ENCODE measurements at places on chromosomes 1 and 21. TPM values are rescaled to one million over a fixed set of nuclear protein-coding genes. Genes with fewer than 3 reads are reported as not detected.

The HSD3B2 gene
- total RNA-seq: not detected

The PIGR gene
- not detected for total RNA-seq

The HSD11B1 gene
- not detected for total RNA-seq

The C1orf141 gene
- not detected for total RNA-seq

The COL11A1 gene
- 2.0 TPM for total RNA-seq

The ODR4 gene
- 15.0 TPM for total RNA-seq

The OR6K3 gene
- not detected for total RNA-seq

The MATN1 gene
- total RNA-seq: 0.15 TPM

The XCL2 gene
- not detected for total RNA-seq

The HSPA6 gene
- 2.4 TPM for total RNA-seq

The SAMD11 gene
- 37.1 TPM for total RNA-seq

The STUM gene
- not detected for total RNA-seq

The PLA2G2D gene
- not detected for total RNA-seq

The KCNJ10 gene
- total RNA-seq: not detected

The DDI2 gene
- total RNA-seq: 9.3 TPM

The PKP1 gene
- 0.05 TPM for total RNA-seq

The U2AF1 gene
- total RNA-seq: 52.1 TPM

The OR2M3 gene
- not detected for total RNA-seq

The CR1 gene
- not detected for total RNA-seq

The USP21 gene
- total RNA-seq: 27.5 TPM

The LCA5L gene
- 1.6 TPM for total RNA-seq

The TAS1R1 gene
- total RNA-seq: not detected

The CRYAA gene
- not detected for total RNA-seq

The LHX8 gene
- total RNA-seq: 1.2 TPM

The CLDN14 gene
- total RNA-seq: not detected

The TRPM2 gene
- 7.0 TPM for total RNA-seq

The RXFP4 gene
- 0.07 TPM for total RNA-seq

The PDIK1L gene
- total RNA-seq: 1.8 TPM

The TNN gene
- not detected for total RNA-seq

The IVL gene
- 0.06 TPM for total RNA-seq

The CD52 gene
- total RNA-seq: not detected

The LMNA gene
- total RNA-seq: 756 TPM

The LSS gene
- total RNA-seq: 13.7 TPM

The SPATA46 gene
- total RNA-seq: not detected

The GBP7 gene
- total RNA-seq: not detected

The CLK2 gene
- total RNA-seq: 31.9 TPM

The CELF3 gene
- total RNA-seq: not detected

The CALML6 gene
- 0.36 TPM for total RNA-seq

The DNALI1 gene
- 0.07 TPM for total RNA-seq

The NFIA gene
- 4.1 TPM for total RNA-seq

The ZNF683 gene
- total RNA-seq: not detected

The HPCAL4 gene
- total RNA-seq: 0.24 TPM

The FAM131C gene
- total RNA-seq: 18.6 TPM

The SMPDL3B gene
- total RNA-seq: 1.1 TPM

Measured in A549 treated with CORT108297 at 1 μM for 4 hours (cell line).